ENCODE measurements at places on chromosomes 2 and 18.

DNA sequence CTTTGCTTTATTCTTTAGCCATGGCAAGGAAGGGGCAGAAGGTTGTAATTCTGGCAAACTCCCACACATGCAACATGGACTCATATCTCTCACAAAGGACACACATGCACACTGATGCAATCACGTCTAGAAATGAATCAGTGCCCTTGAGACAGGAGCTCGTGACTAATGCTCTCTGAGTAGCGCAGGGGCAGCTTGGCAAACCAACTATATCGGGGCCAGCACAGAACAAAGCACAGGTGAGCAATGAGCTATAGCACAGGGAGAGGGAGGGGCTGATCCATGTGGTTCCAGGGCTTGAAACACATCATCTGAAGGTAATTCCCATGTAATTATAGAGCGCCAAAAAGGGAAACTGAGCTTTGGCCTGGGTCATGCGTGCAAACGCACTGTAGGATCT, 165.2 kb upstream of the KLF7 start:
- peak; percentile 98 for DNase-seq

DNA sequence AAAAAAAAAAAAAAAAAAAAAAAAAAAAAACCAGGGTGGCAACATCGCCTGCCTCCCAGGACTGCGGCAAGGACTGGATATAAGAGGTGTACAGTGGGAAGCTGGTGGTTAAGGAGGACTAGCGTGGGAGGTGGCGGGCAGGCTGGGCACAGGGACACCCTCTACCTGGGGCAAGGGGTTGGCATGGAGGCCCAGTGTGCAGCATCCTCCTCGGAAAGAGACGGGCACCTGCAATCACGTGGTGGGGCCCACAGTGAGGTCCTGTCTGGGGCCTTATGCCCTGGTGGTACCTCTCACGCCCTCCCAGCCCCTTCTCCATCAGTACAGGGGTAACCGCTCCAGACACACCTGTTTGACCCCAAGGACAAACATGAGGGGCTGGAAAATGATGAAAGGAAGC, 27.9 kb downstream of the PXDN start:
- DNase-seq, result no peak

- no peak for DNase-seq
Measured at GRCh38 chr2:124339709-124340108, 314.6 kb downstream of the CNTNAP5 start.

DNA sequence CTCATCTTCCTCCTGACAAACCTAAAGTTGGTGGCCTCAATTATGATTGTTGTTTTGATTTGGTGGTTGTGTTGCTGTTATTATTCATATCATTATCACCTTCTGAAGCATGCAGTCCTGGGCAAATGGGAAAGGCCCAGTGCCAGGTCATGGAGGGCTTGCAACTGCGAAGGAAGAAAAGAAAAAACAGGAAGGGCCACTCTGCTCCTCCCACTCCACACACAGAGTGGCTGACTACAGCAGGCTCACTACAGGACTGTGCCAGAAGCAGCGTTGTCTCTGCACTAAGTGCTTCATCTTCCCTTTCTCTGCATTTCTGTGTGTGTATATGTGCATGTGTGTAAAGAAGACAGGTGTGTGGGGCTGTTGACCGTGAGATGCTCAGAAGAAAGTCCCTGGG, 231.9 kb downstream of the ANKRD30B start:
- DNase-seq, result no peak

DNA sequence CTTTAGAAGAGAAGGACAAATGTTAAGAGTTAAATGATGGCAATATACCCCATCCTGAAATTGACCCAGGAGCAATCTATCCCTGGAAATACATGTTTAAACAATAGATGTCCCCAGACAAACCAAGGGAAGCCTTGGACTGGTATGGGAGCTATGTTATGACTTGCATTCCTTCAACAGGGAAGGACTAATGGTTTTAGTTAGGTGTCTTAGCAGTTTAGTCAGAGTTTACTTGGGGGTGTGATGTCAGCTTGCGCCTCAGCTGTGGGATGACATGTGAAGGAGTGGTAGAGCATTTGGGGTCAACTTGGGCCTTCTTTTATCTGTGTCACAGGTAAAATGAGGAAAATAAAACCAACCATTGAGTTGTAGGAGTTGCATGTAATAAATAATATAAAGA, 36.8 kb downstream of the SPC25 start:
- DNase-seq, result peak; percentile 30

DNA sequence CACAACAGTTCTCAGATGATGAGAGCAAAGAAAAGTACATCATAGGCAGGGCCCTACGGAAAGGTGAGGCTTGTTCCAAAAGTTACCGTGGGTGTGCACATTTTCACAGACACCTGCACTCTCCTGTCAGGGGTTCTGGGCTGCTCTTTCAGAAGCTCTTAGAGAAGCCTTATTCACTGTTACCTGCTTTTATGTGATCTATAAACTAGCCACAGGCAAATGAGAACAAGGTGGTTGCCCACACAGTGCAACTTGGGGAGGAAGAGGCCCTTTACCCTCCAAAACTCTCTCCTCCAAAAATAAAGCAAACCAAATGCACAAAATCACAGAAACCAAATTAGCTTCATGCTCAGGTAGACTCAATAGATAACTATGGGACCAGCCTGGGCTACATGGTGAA, 11.1 kb upstream of the CUL3 start:
- DNase-seq, result no peak

- DNase-seq, result peak; percentile 35
Measured at GRCh38 chr2:172864182-172864581, 128.5 kb downstream of the RAPGEF4 start.

GRCh38 chr2:67581751-67582150, 184.6 kb downstream of the ETAA1 start:
- DNase-seq, result no peak

DNA sequence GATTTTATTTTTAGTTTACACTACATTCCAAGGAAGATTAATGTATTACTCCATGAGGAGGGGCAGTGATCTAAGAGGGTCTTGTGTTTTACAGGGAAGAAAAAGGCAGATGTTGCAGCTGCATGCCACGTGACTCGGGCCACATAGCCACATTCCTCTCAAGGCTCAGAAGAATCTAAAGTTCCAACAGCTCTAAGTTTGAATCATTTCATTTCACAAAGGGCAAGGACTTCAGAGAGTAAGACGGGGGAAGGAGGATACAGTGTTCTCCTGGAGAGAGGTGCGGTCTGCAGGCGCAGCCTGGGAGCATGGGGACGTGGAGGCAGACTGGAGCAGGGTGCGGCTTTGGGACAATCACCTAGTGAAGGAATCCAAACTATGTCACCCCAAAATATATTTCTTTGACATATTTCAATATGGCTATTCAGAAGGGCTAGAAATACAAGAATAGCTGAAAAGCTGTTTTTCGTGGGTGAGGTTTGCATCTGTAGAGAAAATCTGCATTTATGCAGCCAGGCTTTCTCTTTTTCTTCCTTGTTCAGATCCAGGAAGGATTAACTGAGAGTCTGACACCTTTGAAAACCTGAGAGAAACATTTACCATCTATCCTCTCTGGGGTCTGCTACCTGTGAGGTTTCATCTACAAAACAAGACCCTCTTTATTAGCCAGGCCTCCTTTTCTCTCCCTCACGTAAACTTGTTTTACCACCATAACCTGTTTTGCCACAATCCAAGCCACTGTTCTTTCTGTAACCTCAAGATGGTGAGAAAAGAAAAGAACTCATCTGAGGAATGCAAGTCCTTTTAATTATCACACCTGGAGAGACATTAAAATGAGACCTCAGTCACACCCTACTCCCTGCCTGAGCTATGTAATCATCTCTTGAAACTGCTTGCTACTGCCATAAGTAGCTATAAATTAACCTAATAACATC, 165.1 kb upstream of the NDUFV2 start:
- peak; percentile 85 for DNase-seq

DNA sequence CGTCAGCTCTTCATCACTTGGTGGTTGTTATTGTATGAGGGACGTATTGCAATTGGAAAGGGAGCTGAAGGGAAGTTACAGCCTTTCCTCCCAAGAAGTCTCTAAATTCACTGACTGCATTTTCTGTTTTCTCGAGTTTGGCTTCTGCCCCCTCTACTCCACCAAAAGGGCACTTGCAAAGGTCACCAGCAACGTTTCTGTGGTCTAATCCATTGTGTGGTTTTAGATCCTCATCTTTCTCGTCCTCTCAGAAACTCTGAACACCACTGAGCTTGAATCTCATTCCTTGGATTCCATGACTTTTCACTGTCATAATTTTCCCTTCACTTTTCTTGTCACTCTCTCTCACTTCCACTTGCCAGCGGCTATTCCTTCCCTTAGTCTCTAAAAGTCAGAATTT, 308.0 kb downstream of the AFF3 start:
- DNase-seq, result no peak

DNA sequence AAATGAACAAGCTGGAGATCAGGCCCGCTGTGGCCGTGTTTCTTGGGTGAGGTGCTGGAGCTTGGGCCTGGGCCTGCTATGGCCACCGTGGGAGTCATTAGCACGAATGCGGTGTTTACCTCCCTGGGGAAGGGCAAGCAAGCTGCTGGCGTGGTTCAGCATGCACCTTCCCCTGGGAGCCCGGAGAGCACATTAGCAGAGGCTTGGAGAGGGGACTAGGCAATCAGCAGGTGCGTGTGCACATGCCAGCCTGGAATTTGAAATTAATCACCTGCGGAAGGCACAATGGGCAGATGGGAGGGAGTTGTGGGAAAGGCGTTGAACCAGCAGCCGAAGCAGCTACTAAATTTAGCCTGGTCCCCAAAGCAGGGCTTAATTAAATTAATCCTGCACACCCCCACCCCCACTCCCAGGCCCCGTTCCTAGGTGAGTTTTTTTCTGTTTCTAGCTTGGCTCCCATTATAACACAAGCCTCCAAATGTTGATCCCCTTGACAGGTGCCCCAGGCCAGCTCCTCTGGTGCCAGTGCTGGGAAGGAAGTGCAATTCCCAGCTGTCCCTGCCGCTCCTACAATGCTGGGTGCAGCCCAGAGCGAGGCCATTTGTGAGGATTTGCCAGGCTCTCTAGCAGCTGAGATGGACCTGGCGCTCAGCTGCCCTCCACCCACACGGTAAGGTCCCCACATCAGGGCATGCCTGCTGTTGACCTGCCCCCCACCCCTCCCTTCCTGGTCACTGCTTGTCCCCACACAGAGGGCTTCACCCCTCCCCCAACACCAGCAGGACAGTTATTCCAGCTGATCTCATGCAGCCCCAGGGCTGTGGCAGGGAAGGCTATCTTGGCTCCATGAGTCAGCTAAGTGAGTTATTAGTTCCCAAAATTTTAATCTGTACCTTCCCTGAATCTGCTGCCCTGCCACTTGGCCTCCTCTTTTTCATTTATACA, 115.0 kb downstream of the ZBTB7C start:
- no peak for DNase-seq

DNA sequence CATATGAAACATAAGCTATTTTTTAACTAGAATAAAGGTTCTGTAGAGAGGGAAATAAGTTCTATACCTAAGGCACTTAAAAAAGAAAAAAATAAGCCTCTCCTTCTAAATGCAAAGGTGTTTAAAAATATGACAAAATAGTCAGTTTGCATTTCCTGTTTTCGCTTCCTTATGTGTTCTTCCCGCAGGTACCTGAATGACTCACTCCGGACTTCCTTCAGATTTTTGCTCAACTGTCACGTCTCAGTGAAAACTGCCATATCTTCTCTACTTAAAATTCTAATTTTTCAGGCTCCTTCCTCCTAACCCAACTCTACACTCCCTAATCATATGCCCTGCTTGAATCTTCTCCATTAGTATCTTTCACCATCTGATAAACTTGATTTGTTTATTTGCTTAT, 1333.1 kb downstream of the LRP1B start:
- peak; percentile 6 for DNase-seq

DNA sequence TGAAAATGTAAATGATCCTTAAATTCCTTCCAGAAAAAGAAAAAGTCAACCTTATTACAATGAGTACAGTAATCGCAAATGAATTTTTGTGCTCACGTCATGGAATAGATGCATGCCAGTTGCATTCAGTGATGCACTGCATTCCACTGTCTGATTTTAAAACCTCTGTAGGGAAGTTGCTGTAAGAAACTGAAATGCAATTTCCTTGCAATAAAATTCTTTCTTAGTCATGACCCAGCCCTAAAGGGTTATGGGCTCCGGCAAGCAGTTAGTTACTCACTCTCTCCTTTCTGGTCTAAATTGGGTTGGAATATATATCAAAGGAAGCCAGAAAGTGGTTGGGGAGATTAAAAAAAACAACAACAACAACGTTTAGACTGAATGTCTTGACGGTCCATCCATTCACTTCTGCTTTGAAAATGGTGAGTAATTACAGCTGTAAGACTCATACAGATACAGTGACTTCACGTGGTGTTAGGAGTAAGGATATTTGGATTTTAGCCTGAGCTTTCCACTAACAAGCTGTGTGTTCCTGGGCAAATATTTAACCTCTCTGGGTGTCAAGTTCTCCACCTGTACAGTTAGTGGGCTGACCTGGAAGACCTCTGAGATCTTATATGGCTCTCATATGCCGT, 8.6 kb upstream of the RND3 start:
- DNase-seq, result peak; percentile 99

GRCh38 chr18:74115046-74115445, 32.6 kb downstream of the FBXO15 start:
- no peak for DNase-seq

- no peak for DNase-seq
Measured at GRCh38 chr2:120014226-120014980, 1.5 kb downstream of the EPB41L5 start.

- DNase-seq, result no peak
Measured at GRCh38 chr2:28401948-28402550, 9.4 kb downstream of the FOSL2 start.

DNA sequence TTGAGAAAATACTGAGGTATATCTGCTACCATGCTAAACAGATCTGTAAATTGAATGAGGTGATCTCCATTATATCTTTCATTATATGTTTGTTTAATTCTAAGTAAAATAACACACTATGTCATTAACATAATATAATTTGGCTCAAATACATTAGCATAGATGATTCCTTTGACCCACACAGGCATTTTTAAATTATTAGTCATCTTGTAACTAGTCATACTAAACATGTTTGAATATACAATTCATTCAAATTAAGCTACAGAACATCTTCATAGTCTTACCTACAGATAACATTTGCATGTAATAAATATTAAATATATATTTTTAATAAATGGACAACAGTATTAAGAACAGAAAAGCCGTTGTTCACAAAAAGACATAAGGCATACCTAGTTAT, 52.7 kb upstream of the KYNU start:
- DNase-seq, result no peak

GRCh38 chr2:85583667-85584353, 421 bp upstream of the VAMP5 start:
- DNase-seq, result no peak

DNA sequence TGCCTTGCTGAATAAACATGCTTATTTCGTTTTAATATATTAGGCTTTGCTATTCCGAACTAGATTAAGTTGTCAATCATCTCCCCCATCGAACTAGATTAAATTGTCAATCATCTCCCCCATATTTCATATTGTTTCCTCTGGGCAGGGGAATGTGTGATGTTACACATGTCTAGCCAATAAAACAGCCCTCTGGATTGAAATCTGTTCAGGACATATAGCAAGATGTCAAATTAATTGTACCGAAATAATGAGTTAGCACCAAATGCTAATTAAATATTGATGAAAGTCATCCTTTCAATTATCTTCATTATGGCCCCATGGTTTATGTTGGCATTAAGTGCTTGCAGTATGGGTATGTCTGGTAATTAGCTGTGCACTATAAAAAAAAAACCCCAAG, 135.5 kb downstream of the SPOPL start:
- no peak for DNase-seq

GRCh38 chr2:190182071-190182524, 119.6 kb upstream of the MSTN start:
- no peak for DNase-seq

GRCh38 chr18:73881396-73881917, 266.2 kb downstream of the FBXO15 start:
- no peak for DNase-seq

Data from foreskin keratinocyte (primary cell).